K562 (cell line): ENCODE measurements at places on chromosomes 5 and 9. TPM values are rescaled to one million over a fixed set of nuclear protein-coding genes. Genes with fewer than 3 reads are reported as not detected.

- no peak overlapping the region for H3K27ac ChIP-seq
- no peaks in the 10 kb centered on the region for H3K36me3 ChIP-seq
- peaks cover 71% of the 10 kb centered on the region for H3K27me3 ChIP-seq
- no peak overlapping the region for H3K4me3 ChIP-seq
- no peak for DNase-seq
- H3K4me1 ChIP-seq = peaks cover 4% of the 10 kb centered on the region; the same call in 1 of the 2 replicates
Measured at GRCh38 chr5:10858945-10859344, 97.9 kb upstream of the DAP start.

- peaks cover 25% of the 10 kb centered on the region; the same call in 2 of the 3 replicates for H3K36me3 ChIP-seq
- no peaks in the 10 kb centered on the region for H3K27me3 ChIP-seq
- DNase-seq = no peak
Measured at GRCh38 chr9:132372177-132373095, 17.6 kb upstream of the SETX start.

GRCh38 chr9:79674052-79674777 is 102.5 kb downstream of the TLE4 start:
- H3K27me3 ChIP-seq = no peaks in the 10 kb centered on the region
- DNase-seq = peak; percentile 3
- peaks cover 2% of the 10 kb centered on the region; the same call in 1 of the 3 replicates for H3K4me1 ChIP-seq
- no peak overlapping the region for H3K4me3 ChIP-seq

DNA sequence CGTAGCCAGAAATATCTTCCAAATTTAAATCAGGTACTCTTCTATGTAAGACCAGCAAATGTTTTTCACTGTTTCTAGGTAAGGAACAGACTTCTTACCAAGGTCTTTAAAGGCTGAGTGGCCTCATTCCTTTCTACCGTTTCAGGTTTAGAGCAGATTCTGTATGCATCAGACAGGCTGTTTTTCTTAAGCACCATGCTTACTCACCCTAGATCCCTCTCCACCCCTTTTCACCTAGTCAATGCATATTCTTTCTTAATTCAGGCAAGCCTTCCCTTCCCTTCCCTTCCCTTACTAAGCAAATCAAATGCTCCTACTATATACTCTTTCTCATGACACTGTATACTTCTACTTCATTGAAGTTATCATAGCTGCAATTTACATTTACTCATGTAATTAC is 70.7 kb downstream of the RFX3 start:
- H3K36me3 ChIP-seq = no peaks in the 10 kb centered on the region
- no peak for DNase-seq
- H3K27ac ChIP-seq = no peak overlapping the region
- no peak overlapping the region for H3K4me3 ChIP-seq
- no peaks in the 10 kb centered on the region for H3K27me3 ChIP-seq

GRCh38 chr9:71901695-71902597 is 9.0 kb downstream of the ABHD17B start:
- DNase-seq = no peak
- H3K27ac ChIP-seq = no peak overlapping the region
- peaks cover 13% of the 10 kb centered on the region; the same call in 2 of the 3 replicates for H3K36me3 ChIP-seq
- no peaks in the 10 kb centered on the region for H3K27me3 ChIP-seq
- H3K4me1 ChIP-seq = peaks cover 11% of the 10 kb centered on the region; the same call in 2 of the 3 replicates

DNA sequence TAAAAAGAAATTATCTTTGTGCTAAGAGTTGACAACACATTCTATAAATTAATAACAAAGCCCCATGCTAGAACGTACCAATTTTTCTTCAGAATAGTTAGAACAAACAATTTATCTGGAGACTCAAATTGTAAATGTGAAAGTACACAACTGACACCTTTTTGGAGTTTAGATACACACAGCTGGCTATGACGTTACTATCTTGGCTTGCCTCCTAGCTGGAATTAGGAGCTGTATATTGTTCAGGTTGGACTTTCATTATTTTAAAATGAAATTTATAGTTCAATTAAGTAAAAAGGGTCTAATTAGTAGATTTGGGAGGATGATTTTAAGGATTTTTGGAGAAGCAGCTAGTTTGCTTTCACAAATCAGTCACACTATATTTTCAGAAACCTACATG is 393.9 kb upstream of the RIOK2 start:
- H3K4me3 ChIP-seq = no peak overlapping the region
- H3K27me3 ChIP-seq = no peaks in the 10 kb centered on the region
- H3K36me3 ChIP-seq = no peaks in the 10 kb centered on the region
- no peak overlapping the region for H3K27ac ChIP-seq

- H3K27ac ChIP-seq = no peak overlapping the region
- peaks cover 11% of the 10 kb centered on the region for H3K4me1 ChIP-seq
- H3K4me3 ChIP-seq = no peak overlapping the region
- DNase-seq = no peak
- no peaks in the 10 kb centered on the region for H3K36me3 ChIP-seq
- H3K27me3 ChIP-seq = no peaks in the 10 kb centered on the region
Measured at GRCh38 chr5:173622183-173623047, 6.0 kb upstream of the BOD1 start.

DNA sequence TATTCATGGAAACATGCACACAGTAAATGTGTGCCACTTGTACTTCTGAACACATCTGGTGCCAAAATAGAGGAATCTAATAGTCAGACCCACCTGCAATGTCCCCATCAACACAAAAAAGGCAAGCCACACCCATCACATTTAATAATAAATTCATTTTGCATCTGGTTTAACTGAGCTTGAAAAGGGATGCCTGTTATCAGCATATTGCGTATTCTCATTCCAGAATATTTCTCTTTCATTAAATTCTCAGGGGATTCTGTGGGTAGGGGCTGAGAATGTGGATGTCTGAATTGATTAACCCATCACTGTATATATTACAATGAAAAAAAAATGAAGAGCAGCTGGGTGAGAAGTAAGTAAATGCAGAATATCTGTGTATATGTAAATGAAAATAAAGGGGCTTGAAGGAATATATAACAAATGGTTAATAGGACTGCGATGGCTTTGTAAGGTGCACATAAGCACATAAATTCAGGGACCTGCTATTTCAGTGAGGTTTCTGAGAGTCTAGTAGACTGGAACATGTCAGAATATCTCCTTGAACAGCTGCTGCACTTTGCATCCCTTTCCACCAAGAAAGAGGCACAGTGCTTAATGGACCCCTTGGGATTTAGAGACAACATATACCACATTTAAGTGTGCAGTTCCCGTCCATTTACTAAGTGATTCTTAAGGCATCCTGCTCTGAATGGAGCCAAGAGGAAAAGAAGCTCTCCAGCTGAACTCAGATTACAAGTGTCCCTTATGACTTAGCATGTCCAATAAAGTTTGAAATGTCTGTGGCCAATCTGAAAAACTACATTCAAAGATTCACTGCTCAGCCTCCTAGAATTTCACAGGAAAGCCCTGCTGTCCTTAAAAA is 104.1 kb upstream of the NIPBL start:
- no peaks in the 10 kb centered on the region for H3K36me3 ChIP-seq
- DNase-seq = no peak
- no peak overlapping the region for H3K27ac ChIP-seq
- H3K4me3 ChIP-seq = no peak overlapping the region
- 0 out of 2 replicates have a peak, but pooled peaks cover 4% of the 10 kb centered on the region for H3K27me3 ChIP-seq
- no peaks in the 10 kb centered on the region for H3K4me1 ChIP-seq

- H3K4me3 ChIP-seq = no peak overlapping the region
- H3K27me3 ChIP-seq = no peaks in the 10 kb centered on the region
- no peak overlapping the region for H3K27ac ChIP-seq
- no peaks in the 10 kb centered on the region for H3K36me3 ChIP-seq
- DNase-seq = no peak
- H3K4me1 ChIP-seq = no peaks in the 10 kb centered on the region
Measured at GRCh38 chr5:168347368-168348083, 56.1 kb downstream of the WWC1 start.

DNA sequence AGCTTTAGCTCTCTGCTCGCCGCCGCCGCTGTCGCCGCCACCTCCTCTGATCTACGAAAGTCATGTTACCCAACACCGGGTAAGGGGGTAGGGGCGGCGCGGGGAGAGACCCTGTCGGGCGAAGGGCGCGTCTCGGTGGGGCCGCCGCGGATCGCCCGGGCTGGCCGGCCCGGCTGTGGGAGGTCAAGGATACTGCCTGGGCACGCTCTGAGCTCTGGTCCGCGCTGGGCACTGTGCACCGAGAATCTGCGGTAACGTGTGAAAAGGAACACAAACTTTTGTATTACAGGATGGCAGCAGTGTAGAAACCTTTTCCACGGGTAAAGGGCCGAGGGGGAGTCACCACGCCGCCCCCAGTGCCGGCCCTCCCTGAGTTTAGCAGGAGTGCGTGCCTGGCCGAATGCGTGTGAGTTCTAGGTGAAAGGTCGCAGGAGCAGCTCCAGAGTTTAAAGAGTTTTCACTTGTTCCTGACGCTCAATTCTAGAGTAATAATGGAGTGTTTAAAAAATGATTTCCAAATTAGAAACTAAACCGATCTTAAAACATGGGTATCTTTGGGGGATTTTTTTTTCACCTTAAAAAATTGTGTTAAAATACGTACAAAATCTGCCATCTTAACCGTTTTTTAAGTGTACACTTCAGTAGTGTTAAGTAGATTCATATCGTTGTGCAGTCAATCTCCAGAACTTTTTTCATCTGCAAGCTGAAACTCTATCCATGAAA is at the start of gene HSDL2:
TSS of gene HSDL2 (plus strand) at position 7 of the 723 bp plus-strand sequence. CDS start at position 63, 56 bp downstream.
- no peaks in the 10 kb centered on the region for H3K27me3 ChIP-seq
- peak within 1 kb of the TSS; percentile 93 for H3K27ac ChIP-seq
- H3K36me3 ChIP-seq = peaks cover 5% of the 10 kb centered on the region; the same call in 1 of the 3 replicates

DNA sequence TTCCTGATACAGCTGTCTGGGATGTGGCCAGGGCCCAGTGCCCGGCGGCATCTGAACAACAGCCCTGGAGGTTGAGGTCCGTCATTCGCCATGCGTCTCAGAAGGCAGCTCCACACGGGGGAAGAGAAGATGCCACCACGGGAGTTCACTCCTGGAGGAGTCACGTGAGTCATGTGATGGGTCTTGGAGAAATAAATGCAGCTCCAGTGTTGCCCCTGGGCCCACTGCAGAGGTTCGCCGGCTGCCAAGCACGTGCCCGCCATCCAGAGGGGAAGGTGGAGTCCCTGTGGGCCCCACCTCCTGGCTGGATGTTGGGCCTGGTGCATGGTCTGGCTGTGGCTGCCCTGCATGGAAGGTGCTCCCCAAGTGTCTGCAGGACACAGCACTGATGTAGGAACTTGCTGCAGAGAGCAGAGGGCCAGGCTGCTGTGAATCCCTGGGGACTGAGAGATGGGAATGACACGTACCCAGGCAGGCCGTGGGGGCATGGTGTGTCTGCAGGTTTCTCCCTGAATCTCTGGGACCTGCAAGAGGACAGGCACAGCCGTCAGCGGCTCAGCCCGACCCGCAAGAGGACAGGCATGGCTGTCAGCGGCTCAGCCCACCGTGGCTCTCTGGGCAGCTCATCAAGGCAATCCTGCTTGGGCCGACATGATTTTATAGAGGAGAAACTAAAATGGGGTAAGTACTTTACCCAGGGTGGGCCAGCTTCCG is 418.3 kb upstream of the IRX4 start:
- no peak for DNase-seq
- H3K36me3 ChIP-seq = no peaks in the 10 kb centered on the region
- H3K27me3 ChIP-seq = peaks cover 15% of the 10 kb centered on the region
- no peak overlapping the region for H3K27ac ChIP-seq
- H3K4me1 ChIP-seq = no peaks in the 10 kb centered on the region

DRD1 gene
- polyA plus RNA-seq = not detected in 2 replicates

TEX53 gene
- polyA plus RNA-seq = not detected in 2 replicates

CARTPT gene
- not detected in 2 replicates for polyA plus RNA-seq

SCGB3A2 gene
- not detected in 2 replicates for polyA plus RNA-seq

NR2F1-AS1 gene
- polyA plus RNA-seq = not detected in 2 replicates

LIX1 gene
- polyA plus RNA-seq = not detected in 2 replicates

CCL21 gene
- polyA plus RNA-seq = not detected in 2 replicates

ADRA1B gene
- not detected in 2 replicates for polyA plus RNA-seq

LCN12 gene
- 0.05 TPM in 1 of 2 replicates, not detected in the other for polyA plus RNA-seq
